ENCODE measurements at places on chromosomes 1 and 21.

DNA sequence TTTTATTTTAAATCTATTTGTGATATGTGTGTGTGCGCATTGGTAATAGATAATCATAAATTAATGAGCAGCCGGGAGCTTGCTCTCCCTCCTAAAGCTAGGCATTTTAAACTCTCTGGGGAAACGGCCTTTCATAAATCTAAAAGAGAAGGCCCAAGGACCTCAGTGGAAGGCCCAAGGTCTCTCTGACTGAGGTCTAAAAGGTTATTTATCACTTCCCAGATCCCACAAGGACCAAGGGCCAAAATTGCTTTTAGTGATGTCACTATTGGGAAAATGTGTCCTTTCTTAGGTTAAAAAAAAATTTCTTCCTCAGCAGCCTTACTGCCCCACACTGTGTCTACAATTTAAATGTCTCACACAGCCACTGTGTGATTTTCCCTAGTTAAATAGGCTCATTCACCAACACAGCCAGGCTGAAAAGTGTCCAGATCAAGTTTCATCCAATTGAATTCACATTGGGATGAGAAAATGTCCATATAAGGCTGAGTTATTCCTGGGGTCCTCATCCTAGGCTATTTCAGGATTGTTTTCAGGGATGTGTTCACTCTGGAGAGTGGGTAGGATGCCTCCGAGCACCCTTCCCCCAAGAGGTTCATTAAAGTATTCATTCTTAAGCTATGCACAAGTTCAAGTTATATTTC is 46.1 kb downstream of the SLC44A3 start:
- no peak for DNase-seq

DNA sequence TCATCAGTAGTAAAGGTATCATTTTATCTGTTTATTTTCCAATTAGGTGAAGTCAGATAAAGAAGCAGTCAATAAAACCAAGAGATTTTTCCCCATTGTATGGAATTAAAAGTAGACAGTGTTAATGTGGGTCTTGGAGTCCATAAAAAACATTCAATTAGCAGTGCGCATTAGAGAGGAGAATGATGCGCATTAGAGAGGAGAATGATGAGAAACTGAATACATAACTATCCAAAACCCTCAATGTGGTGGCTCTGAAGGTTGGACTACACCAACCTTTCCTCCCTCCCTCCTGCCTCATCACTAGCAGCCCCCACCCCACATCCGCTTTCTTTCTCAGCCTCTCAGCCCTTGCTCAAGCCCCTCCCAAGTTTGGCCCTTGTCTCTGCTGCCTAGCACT is 99.5 kb downstream of the DAB1 start:
- no peak for DNase-seq

DNA sequence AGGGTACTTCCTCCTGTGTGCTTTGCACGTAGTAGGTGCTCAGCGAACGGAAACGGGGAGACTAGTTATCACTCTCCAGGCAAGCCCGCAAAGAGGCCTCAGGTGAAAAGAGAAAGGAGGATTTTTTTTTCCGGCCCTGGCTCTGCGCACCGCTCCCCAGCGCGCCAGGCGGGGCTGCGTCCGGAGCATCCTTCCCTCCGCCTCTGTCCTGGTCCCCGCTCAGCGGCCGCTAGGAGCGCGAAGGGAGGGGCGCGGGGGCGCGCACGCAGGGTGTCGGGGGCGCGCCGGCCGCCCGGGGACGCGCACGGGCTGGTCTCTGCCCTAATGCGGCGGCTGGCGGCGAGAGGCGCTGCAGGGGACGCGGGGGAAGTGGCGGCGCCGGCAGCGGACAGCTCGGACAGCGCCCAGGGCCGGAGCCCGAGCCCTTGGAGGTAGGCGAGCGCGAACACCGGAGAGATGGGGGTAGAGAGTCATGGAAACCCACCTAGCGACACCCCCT is 42.3 kb upstream of the NFASC start:
- no peak for DNase-seq

DNA sequence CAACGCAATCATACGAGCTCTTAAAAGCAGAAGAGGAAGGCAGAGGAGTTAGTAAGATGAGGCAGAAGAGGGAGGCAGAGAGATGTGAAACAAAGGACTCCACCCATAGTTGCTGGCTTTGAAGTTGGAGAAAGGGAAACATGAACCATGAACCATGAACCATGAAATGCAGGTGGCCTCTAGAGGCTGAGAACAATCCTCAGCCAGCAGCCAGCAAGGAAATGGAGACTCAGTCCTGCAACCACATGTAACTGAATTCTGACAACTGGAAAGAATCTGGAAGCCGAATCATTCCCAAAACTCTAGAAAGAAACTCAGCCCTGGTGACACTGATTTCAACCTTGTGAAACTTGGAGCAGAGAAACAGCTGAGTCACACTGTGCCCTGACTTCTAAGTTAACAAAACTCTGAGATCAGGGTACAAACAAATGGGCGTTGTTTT is 10.1 kb downstream of the DIPK1A start:
- no peak for DNase-seq

- DNase-seq: no peak
These were observed 431 bp upstream of the C1orf52 start for GRCh38 chr1:85259912-85260274.

DNA sequence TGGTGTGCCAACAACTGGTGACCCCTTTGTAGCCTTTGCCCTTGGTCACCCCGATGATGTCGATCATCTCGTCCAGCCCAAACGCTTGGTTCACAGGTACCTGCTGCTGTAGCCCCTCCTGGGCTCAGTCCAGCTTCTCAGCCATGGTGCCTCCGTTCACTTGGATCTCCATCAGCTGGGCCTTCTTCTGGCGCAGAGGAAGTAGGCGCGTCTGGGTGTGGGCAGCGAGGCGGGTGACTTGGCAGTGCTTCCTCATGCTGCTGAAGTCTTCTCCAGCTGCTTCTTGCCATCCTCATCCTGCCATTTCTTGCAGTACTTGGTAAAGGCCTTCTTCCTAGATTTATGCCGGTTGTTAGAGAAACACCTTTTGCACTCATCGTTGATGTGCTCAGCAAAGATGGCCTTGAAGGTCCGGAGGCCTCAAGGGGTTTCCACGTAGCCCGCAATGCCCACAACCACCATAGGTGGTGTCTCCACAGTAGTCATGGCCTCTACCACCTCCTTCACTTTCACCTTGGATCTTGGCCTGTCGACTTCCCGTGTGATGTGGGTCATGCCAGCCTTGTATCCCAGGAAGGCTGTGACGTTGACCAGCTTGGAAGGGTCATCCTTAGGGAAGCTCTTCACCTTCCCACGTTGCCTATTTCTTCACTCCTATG is 13.0 kb downstream of the DOP1B start:
- no peak for DNase-seq

DNA sequence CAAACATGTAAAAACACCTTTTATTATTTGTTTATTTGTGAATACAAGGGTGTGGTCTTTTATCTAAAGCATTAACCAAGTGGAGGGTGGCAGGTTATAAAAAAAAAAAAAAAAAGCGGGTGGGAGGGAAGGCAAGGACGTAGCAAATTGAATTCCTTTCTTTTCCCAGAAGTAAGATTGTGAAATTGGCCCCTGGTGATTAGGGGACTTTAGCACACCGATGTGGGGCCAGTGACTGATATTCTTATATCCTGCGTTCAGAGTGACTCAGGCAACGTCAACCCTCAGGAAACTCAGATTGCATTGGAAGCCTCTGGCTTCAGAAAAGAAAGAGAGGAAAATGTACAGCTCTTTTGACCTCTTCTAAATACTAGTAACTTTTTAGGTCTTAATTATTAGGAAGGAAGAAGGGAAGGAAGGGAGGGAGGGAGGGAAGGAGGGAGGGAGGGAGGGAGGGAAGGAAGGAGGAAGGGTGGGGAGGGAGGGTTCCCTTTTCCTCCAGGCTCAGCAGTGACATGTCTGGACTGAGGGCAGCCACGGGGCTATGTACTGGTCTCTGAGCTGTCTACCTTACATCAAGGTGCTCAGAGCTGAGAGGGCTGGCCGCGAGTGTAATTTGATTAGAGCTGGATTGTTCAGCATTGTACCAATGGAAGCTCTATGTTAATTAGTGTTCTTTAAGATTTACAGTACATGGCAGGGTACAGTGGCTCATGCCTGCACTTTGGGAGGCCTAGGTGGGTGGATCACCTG is 30.2 kb downstream of the EVA1C start:
- no peak for DNase-seq

- DNase-seq: no peak
These were observed 410 bp downstream of the TXNDC12 start for GRCh38 chr1:52054496-52055065.

Data from LNCaP clone FGC (cell line).